ENCODE measurements at places on chromosomes 4 and X. TPM values are rescaled to one million over a fixed set of nuclear protein-coding genes. Genes with fewer than 3 reads are reported as not detected.
A peak's percentile ranks its signal among the peaks of the same experiment; 100 is the strongest.

DNA sequence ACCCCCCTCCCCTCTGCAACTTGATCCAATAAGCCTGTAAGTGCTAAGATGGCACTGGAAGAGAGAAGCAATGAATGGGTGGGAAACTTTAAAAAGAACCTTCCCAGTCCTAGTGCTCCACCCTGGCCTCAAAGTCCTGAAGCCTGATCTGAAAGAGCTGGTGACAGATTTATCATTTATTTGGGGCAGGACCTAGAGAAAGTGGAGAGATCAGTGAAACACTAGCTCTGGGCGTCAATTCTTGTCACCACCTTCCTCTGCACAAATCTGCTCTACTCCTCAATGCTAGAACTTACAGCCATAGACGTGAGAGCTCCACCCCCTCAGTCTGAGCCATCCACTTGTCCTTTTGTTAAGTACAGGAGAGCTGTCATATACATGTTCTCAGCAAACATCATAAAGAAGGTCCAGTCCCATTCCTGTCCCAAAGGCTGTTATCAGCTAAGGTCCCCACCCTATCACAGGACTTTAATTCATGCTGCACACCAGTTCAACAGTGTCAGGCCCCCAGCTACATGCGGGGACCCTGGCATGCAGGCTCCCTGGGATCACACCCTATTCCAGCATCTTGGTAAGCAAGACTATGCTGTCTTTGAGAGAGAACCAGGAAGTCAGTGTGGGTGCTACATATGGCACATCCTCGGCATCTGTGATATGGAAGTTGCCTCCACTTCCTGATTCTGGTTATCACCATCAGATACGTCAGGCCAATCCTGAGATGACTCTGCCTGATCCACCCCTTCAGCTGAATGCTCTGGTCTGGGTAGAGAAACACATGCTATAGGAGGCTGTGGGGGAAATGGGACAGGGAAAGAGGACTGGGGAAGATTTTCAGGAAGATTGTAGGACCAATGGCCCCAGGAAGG, 2.3 kb downstream of the P2RY4 start:
- H3K4me3 ChIP-seq = no peak overlapping the region
- no peak for DNase-seq
- no peak overlapping the region for H3K27ac ChIP-seq
- no peaks in the 10 kb centered on the region for H3K36me3 ChIP-seq
- H3K27me3 ChIP-seq = no peaks in the 10 kb centered on the region
- no peaks in the 10 kb centered on the region for H3K4me1 ChIP-seq

DNA sequence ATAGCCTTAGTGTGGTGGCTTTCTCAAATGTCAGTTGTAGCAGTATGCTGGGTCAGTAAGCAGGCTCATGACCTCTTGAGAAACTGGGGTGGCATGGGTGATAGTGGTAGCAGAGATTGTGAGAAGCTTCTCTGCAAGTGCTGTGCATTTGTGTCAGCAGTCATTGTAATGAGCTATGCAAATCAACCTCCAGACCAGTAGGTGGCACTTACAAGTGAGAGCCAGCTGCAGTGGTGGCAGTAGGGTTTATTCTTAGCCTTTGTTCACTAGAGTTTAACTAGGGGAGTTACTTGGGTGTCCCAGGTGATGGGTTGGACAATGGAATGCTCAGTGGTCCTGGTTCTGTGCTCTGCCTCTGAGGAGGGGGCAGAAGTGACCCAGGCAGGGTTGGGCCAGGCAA, 818.7 kb downstream of the PCDH7 start:
- no peaks in the 10 kb centered on the region for H3K36me3 ChIP-seq
- H3K27me3 ChIP-seq = no peaks in the 10 kb centered on the region
- H3K4me1 ChIP-seq = no peaks in the 10 kb centered on the region
- no peak overlapping the region for H3K4me3 ChIP-seq
- no peak overlapping the region for H3K27ac ChIP-seq

- H3K27me3 ChIP-seq = no peaks in the 10 kb centered on the region
- H3K36me3 ChIP-seq = peaks cover 10% of the 10 kb centered on the region
- peaks cover 40% of the 10 kb centered on the region for H3K4me1 ChIP-seq
- peak overlapping the region; percentile 93 for H3K27ac ChIP-seq
- DNase-seq = no peak
Measured at GRCh38 chrX:7109838-7110793, 37.4 kb upstream of the STS start.

DNA sequence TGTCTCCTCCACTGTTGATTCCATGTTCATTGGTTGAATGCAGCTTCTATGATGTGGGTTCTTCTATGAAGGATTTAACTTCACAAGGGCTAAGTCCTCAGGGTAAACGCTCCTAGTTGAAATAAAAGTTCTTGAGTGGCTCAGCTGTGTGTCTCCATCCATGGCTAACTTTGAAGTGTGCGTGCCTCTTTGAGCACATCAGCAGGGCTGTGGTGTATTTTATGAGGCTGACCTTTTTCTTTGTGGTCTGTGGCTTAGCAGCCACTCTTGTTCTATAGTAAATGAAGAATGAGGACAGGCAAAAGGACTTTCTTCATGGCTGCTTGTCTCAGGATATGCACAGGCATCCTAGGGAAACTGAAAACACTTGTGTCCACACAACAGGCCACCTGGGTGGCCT, 88.5 kb downstream of the KIT start:
- peaks cover 4% of the 10 kb centered on the region for H3K27me3 ChIP-seq
- H3K4me1 ChIP-seq = peaks cover 4% of the 10 kb centered on the region
- no peak overlapping the region for H3K27ac ChIP-seq
- no peak for DNase-seq
- no peak overlapping the region for H3K4me3 ChIP-seq
- no peaks in the 10 kb centered on the region for H3K36me3 ChIP-seq

Gene EDNRA
- not detected for total RNA-seq

All from activated B cell treated with CpG ODN at 0.5 μM for 24 hours (primary cell).